ENCODE measurements at places on chromosomes 4 and X. TPM values are rescaled to one million over a fixed set of nuclear protein-coding genes. Genes with fewer than 3 reads are reported as not detected.
A peak's percentile ranks its signal among the peaks of the same experiment; 100 is the strongest.

DNA sequence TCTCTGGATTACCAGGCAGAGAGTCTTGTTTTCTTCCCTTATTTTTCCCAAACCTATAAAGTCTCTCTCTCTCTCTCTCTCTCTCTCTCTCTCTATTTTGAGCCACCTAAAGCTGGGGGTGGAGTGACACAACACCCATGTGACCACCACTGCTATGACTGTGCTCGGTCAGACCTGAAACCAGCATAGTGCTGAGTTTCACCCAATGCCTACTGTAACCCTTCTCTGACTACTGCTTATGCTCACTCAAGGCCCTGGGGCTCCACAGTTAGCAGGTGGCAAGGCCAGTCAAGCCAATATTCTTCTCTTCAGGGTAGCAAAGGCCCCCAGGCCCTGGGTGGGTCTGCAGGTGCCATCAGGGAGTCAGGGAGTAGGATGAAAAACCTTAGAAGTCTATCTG is 114.7 kb upstream of the ARMCX2 start:
- DNase-seq, result no peak

- no peak for DNase-seq
Measured at GRCh38 chrX:10158279-10159144, 1.7 kb downstream of the CLCN4 start.

DNA sequence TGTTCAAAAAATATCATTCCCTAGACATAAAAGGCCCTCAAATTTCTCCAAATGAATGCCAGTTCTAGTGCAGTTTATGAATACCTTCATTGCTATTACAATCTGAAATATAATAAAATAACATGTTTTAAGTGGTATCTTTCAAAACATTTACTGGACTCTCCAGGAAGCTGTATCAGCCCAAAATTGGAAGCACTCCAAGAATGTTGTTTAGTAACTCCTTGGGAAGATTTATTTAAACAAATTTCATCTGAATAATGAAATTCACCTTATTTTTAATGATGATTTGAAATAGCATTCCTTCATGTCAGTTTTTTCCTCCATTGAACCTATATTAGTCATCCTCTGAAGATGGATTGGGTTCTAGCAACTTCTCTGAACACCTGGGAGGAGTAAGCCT is 217.2 kb upstream of the PCDH18 start:
- DNase-seq, result no peak

DNA sequence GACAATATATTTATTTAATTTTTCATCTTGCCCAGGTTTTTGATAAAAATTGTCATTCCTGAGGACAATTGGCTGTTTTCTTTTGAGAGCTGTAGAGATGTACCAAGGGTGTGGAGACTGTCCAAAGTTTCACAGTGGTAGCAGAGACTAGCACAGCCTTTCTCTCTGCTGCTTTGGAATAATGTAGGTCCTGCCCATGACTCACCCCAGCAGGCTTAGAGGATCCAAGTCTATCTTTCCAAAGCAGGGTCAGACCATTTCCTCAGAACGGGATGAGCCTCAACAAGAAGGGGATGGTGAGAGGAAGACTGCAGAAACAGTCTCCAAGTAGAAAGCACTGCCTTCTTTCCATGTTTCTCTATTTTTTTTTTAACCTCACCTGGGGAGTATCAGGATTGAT is 131.5 kb upstream of the RPL34 start:
- no peak for DNase-seq

DNA sequence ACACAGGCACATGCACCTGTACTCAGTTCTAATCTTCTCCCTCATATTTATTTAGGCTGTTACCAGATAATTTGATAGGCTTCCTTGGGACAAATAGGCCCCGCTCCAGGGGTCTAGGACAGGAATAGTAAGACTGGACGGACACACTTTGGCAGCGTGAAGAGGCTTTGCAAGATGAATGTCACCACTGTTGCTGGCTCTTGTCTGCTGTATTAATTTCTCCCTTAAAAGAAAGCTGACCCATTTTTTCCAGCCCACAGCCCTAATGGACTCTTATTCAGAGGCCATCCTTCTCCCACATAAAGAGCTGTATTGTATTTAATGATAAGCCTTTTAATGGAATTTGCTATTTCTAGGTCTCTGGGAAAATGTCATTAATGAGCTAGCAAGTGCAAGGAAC is 18.0 kb downstream of the FAM184B start:
- no peak for DNase-seq

GRCh38 chrX:8851231-8851886 is 50.2 kb upstream of the FAM9A start:
- no peak for DNase-seq

- DNase-seq, result peak; percentile 33
Measured at GRCh38 chr4:2186133-2186864, 55.6 kb downstream of the HAUS3 start.

GRCh38 chrX:17442898-17443297 is 67.9 kb downstream of the NHS start:
- DNase-seq, result no peak

- DNase-seq, result peak; percentile 59
Measured at GRCh38 chr4:100366213-100366612, 151.6 kb downstream of the EMCN start.

DNA sequence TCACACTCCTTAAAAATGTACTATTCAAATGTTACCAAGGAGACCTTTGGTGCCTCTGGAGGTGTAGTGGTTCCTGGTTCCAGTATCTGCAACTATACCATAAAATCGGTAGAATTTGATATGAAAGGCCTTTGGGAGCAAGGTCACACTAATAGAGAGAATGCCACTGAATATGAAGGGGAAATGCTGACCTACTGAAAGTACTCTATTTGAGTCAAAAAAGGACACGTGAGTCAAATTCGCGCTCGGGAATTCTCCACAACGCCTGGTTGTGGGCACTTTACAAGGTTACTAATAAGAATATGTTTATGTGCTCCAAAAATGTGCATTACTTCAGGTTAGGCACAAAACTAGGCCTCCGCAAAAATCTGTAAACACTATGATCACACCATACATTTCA is 39.5 kb upstream of the RELL1 start:
- no peak for DNase-seq

DNA sequence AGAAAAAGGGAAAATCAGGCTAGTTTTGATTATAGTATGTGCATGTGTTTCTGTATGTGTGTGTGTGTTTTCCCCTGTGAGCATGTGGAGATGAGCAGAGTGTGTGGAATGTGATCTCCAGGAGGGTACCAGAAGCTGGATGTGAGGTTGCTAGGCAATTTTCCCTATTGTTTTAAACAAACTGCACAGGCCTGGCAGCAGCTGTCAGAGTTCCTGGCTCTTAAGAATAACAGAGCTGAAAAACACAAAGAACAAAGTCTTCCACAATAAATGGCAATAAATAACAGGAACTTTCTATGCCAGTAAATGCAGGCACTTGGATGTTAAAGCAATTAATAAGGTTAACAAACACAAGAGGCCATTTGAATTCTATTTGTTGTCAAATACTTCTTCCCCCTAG is 344.6 kb upstream of the CTSO start:
- peak; percentile 97 for DNase-seq

DNA sequence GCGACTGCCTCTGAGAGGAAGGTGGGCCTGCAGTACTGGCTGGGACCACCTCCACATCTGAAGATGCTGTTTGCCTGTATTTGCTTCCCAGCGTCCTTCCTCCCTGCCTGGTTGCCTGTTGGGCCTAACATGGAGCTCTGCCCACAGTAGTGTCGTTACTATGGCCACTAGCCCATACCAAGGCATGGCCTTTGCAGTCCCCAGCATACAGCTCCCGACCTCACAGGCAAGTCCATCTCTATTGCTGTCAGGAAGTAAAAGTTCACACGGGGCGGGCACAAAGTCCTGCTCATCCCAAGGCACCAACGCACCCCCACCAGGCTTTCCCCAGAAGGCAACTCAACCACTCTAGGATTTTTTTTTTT is 71.6 kb downstream of the MAML3 start:
- DNase-seq, result no peak

DNA sequence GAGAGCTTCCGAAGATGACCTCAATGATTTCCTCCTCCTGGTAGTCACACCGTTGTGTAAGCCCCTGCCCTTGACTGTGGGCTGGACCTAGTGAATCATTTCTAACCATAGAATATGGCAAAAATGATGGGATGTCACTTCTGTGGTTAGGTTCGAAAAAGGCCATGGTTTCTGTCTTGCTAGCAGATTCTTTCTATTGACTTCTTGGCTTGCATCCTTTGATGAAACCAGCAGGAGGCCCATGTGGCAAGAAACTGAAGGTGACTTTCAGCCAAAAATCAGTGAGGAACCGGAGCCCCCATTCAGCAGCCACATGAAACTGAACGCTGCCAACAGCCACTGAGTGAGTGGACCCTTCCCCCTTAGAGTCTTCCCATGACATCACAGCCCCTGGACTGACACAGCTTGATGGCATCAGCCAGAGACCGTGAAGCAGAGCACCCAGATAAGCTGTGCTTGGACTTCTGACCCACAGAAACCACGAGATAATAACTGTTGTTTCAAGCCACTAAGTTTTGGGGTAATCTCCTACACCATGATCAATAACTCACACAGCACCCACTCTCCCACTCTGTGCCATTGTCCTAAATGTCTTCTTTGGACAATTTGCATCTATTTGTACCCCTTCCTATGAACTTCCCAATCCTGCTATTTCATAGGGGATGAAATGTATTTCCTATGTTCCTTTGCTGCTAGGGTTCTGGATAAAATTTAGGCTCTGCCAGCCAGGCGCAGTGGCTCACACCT is 148.0 kb upstream of the STX18 start:
- no peak for DNase-seq

DNA sequence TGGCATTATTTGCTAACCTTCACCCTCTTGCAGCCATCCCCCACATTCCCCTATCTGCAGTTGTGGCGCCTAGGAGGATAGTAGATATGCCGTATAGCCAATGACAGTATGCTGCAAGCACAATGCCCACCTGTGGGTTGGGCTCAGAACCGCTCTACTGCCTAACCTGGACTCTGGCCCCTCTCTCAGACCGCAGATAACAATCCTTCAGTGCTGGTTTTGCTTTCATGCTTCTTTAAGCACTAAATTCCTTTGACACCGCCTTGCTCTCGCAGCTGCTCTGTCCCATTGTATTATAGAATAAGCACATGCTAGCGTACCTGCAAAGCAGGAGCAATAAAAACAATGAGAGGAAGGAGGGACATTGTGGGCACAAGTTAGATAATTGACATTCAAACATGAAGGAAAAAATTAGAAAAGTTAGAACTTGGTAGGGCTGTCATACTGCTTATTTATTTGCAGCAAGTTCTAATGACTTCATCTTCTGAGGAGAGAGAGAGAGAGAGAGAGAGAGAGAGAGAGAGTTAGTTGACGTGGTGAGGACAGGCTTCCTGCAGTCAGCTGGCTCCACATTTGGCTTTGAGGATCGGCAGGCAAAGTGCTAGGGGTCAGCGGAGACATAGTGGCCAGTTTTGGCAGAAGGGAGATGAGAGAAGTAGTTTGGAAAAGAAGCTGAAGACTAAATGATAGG is 55.8 kb downstream of the WWC2 start:
- DNase-seq, result peak; percentile 79

DNA sequence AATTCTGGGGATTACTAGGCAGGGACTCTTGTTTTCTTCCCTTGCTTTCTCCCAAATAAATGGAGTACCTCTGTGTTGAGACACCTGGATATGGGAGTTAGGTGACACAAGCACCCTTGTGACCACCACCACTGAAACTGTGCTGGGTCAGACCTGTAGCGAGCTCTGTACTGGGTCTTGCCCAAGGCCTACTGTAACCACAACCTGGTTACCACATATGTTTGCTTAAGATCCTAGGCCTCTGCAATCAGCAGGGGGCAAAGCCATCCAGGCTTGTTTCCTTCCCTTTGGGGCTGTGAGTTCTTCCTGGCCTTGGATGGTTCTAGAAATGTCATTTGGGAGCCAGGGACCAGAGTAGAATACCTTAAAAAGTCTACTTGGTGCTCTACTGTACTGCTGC is 49.4 kb downstream of the LPAR4 start:
- no peak for DNase-seq

DNA sequence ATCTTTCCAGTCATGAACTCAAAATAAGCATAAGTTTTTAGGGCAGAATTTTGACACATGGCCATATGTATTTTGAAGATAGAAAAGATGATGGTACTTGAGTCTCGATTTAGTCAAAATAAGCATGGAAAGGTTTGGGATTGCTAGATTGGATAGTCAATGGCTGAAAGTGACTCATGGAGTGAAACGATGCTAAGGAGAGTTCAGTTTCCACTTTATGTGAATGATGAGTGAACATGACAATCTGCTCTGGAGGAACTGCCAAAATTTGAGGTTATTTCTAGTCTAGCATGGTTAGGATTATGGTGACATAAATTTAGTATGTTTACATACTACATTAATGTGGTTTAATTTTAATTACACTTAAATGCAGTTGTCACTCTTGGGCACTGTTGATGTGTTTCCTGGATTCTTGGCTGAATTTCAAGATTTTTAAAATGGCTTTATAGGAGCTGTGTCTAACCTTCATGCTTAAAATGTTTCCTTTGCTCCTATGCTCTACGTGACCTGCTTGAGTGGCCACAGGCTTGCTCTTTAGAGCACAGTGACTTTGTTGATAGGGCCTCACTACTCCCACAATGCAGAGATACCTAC is 17.1 kb downstream of the DDX3X start:
- no peak for DNase-seq

GRCh38 chrX:96861218-96861617 is 22.5 kb upstream of the RPA4 start:
- no peak for DNase-seq

- no peak for DNase-seq
Measured at GRCh38 chr4:140237616-140238350, 83.8 kb upstream of the MAML3 start.

- no peak for DNase-seq
Measured at GRCh38 chrX:129976441-129976840, 6.0 kb upstream of the BCORL1 start.

The CITED1 gene
- total RNA-seq, result not detected

The SLIT2 gene
- total RNA-seq, result 3.5 TPM

The SH3TC1 gene
- total RNA-seq, result 27.2 TPM

The CXCL8 gene
- 1,468 TPM for total RNA-seq

The HSFX4 gene
- total RNA-seq, result not detected

The OTUD6A gene
- not detected for total RNA-seq

The SLC4A4 gene
- total RNA-seq, result 12.0 TPM

The GRID2 gene
- total RNA-seq, result not detected

The GLOD5 gene
- total RNA-seq, result not detected

The FNIP2 gene
- total RNA-seq, result 143 TPM

The CWH43 gene
- 13.7 TPM for total RNA-seq

The TTC29 gene
- total RNA-seq, result 0.30 TPM

The RPL9 gene
- total RNA-seq, result 3,900 TPM

The RHOXF2B gene
- total RNA-seq, result not detected

The CCNA2 gene
- 43.2 TPM for total RNA-seq

The MAPK10 gene
- total RNA-seq, result 42.9 TPM
